ENCODE measurements at places on chromosomes 1 and 21.

DNA sequence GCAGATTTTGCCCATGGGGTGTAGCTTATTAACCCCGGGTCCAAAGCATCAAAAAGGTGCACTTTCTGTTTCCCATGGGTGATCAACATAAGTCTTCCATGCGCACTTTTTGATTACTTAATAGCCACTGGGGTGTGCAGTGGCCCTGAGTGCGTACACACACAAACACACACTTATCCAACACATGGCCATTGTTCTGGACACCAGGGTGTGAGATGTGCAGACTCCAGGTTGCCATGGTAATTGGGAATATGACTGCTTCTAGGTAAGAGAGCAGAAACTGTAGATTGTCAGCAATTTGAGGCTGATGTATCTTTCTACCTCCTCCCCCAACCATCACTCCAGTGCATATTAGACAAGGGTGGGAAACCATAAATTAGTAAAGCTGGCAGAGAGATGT lies 68.8 kb downstream of the MAB21L3 start:
- DNase-seq = no peak

GRCh38 chr1:151840421-151840820 lies 801 bp upstream of the C2CD4D start:
- no peak for DNase-seq

DNA sequence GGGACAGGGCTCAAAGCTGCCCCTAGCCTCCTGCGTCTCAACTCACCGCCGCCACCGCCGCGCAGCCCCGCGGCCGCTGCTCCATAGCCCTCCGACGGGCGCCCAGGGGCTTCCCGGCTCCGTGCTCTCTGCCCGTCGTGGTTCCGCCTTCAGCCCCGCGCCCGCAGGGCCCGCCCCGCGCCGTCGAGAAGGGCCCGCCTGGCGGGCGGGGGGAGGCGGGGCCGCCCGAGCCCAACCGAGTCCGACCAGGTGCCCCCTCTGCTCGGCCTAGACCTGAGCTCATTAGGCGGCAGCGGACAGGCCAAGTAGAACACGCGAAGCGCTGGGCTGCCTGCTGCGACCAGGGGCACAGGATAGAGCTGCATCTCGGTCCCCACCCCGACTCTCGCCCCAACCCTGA lies at the start of gene TNFRSF25:
Gene TNFRSF25 (minus strand): TSS at position 151 of the 400 bp plus-strand sequence. CDS start 66 bp downstream, at position 85.
- no peak for DNase-seq

DNA sequence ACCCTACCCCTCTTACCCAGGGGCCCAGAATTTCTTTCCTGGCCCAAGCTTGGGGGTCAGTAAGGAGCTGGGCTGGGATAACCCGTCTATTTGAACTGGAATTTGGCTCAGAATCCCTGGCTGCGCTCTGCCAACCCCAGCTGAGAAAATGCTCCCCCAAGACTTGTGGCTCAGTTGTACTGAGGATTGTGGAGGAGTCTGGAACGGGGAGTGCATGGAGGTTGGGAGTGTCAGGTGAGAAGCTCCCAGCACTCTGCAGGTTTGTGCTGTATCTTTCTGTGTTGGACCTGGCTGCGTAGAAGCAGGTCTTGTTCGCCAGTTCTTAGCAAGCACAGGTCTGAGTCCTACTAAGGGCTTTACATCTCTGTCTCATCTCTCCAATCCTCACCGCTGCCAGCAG lies 1.6 kb downstream of the TCEA3 start:
- no peak for DNase-seq

DNA sequence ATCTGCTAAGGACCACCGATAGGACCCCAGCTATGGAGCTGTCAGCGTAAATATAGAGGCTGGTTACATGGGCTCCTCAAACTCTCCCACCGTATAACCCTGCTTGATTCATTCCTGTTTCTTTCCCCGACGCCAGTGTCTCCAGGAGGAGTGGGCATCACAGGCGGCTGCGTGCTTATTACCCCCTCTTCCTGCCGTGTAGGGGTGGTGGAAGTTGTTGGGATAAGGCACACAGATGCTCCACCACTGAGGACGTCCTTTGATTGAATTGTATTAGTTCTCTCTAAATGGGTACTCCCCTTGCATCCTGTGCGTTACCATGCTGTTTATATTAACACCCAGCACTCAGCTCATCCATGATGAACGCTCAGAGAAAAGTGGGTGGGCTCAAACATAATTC lies 104.6 kb downstream of the ZBTB18 start:
- no peak for DNase-seq

DNA sequence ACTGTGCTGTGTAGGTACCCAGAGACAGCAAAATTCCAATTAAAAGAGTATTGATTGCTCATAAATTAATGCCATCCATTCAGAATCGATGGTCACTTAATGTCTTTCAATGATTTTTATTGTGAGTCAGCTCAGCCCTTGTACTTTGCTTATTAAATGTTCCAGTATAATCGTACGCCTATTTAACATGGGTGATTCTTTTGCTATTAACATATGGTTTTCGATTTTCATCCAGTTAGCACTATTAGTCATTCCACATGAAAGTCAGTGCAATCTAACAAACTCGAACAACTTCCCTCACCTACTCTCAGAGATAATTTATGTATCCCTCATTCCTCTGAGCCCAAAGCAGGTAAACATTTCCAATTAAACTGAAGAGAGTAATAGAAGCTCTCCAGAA lies 109.6 kb upstream of the APP start:
- DNase-seq = no peak

- DNase-seq = no peak
These were observed 10.7 kb downstream of the NRIP1 start for GRCh38 chr21:15054089-15054488.

DNA sequence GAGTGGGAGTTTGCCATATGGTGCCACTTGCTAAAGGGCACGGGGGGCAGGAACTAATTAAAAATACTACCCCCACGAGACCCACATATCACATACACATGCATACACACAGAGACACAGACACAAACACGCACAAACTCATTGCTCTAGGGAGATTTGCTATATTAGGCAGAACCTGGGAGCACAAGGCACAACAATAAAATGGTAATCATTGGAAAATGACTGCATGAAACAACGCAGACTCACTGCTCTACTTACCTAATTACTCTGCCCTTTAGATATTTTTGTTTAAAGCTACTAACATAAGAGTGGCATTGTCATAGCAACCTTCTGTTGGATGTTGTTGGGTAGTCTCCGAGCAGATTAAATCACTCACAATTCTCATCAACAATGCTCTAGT lies 20.3 kb upstream of the RGS4 start:
- no peak for DNase-seq

DNA sequence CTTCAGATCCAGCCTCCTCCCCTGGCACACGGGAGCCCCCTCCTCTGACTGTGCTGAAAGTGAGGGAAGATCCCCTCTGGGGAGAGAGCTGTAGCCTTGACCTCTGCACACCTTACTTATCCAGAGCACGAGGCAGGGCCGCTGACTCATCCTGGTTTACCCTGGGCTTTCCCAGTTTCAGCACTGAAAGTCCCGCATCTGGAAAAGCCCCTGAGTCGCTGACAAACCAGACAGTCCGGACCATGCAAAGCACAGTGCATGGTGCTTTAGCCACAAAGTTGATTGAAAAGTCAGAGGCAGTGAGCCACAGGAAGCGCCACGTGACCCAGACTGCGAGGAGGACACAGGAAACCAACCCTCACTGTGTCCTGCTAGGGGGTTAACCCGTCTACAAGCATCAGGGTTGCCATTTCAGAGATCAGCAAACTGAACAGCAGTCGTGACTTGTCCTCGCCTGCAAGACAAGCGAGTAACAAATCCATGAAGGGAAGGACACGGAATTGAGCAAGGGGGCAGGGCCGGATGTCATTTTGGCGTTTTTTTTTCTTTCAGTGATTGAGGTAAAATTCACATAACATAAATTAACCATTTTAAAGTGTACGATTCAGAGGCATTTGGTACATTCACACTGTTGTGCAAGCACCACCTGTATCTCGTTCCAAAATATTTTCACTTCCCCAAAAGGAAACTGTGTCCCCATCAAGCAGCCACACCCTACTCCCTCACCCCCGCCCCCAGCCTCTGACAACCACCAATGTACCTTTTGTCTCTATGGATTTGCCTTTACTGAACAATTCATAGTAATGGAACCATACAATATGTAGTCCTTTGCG lies 19.9 kb upstream of the IFNGR2 start:
- no peak for DNase-seq

- DNase-seq = no peak
These were observed 915 bp downstream of the CDC20 start for GRCh38 chr1:43359696-43360095.

GRCh38 chr1:29912425-29912824 lies 676.1 kb downstream of the PTPRU start:
- no peak for DNase-seq

GRCh38 chr1:52825868-52826267 lies 16.7 kb upstream of the ZYG11A start:
- DNase-seq = no peak

DNA sequence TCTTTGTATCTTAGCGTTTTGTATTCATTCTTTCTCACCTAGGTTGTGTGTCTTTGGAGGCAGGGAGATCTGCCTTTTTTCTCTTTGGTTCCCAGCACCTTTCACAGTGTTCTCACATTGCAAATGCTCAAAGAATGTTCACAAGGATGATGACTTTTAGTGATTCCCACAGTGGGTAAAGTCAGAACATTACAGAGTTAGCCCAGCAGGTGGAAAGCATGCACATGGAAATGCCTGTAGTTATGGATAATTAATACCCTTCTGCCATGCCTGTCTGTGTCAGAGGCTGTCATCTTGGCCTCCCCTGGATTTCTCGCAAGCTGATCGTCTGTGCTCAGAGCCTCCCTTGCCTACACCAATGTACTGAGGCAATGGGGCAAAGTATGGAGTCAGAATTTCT lies 458.9 kb downstream of the LMO4 start:
- DNase-seq = no peak

DNA sequence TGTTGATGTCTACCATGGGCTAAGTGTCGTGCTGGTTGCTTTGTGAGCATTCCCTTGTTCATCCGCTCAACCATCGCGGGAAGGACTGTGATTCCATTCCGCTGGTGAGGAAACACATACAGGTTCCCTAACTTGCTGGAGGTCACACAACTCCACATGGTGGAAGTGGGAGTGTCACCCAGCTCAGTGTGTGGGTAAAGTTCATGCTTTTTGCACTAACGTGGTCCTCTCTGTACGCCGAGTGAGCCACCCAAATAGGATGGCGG lies 4.0 kb upstream of the CLDN19 start:
- no peak for DNase-seq

DNA sequence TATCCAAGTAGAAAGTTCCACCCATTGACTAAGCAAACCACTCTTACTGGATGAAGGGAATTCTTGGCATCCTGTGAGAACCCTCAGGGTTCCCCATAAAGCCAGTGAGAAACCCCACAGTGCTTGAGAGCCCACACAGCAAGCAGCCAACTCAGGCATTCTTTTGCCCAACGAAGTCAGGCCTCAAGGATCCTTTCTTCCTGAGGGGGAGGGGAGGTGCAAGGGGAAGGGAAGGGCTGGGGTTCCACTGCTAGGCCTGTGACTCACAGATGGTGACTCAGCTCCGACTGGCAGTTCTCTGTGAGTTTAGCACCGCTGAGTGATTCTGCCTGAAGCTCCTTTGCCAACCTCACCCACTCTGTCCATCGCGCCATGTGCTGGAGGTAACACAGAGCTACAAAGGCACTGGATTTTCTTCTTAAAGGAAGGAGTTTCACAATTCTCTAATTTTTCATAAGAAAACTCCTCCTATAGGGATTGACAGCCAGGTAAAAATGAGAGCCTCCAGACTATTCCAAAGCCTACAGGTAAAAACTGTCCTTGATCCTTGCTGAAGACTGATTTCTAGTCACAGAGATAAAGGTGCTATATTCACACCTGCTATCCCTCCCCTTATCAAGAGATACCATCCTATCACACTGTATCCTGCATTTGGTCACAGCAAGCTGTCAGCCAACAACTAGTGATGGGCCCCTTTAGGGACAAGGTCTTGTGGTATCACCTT lies 4.8 kb downstream of the ENO1 start:
- peak; percentile 50 for DNase-seq
